ENCODE measurements at places on chromosomes 5 and 9.

DNA sequence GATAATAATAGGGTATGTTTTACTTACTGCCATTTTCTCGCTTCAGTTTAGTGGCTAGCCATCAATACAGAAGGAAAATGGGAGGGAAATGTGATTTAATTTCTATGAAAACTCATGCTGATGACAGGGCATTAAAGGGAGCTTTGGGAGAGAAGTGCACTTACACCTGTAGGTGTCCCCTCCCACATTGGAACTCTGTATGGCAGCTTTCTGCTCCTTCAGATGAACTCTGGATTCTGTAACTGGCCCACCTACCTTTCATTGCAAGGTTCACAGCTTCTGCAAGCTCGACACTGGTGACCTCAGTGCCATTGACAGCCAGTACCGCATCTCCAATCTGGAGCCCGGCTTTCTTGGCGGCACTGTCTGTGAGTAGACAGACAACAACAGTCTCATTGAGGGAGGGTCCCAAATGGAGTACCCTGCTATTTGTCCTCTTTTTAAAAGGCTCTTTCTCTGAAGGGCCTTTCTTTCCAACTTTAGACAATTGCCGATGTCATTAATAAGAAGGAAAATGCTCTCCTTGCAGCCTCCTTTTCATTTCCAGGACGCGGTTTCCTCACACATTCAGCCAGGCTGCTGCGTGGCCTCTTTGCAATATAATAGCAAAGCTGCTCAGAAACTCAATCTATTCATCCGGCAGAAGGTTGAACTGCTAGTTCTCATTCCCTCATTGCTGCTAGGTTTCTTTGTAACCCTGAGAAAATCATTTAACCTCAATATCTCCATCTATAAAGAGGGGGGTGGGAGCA is 63.6 kb downstream of the NUDT12 start:
- no peak for DNase-seq

DNA sequence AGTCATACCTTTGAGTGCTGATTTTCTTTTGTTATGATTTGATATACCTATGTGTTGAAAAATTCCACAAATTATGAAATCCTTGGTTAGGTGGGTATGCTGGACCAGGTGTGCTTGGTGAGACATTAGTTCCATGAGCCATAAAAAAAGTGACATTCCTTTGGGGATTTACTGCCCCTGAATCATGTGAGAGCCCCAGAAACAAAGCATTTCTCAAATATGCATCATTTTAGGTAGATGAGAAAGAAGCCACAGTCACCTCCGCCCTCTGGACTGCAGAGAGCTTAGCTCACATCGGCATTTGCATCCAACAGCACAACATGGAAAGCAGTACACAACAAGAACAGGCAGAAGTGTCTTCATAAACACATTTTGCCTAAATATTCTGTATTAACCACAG is 55.3 kb downstream of the DAP start:
- no peak for DNase-seq

DNA sequence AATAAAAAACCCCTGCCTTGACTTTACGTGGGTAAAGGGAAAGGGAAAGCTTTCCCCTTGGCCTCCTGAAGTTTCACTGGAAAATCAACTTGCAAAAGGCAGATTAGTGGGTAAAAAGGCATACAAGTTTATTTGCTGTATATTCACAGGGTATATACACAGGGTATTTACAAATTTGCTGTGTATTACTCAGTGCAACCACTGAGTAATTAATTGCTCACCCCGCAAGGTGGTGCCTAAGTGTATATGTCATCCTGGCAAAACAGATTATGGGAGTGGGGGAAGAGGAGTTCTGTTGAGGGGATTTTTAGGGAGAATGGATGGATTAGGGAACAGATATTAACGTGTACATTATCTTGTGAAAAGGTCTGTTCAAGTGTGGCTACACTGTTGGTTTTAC is 7.1 kb upstream of the RARS1 start:
- DNase-seq = no peak

DNA sequence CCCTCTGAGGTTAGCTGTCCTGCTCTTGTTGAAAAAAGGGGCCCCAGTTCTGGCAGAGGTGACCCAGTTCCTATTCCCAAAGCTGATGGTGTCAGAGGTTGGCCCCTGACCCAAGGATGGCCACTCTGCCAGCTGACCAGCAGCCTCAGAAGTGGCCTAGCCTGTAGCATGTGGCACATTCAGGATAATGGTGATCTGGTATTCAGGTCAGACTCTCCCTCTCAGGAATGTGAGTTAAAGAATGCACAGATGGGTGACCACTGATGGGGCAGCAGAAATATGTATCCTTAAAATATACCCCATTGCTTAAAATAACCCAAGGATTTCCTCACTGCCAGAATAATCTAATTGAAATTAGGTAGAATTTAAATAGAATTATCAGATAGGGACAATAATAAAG is 369.2 kb downstream of the SEMA5A start:
- DNase-seq = no peak

GRCh38 chr5:159050316-159051143 is 49.2 kb downstream of the EBF1 start:
- no peak for DNase-seq

DNA sequence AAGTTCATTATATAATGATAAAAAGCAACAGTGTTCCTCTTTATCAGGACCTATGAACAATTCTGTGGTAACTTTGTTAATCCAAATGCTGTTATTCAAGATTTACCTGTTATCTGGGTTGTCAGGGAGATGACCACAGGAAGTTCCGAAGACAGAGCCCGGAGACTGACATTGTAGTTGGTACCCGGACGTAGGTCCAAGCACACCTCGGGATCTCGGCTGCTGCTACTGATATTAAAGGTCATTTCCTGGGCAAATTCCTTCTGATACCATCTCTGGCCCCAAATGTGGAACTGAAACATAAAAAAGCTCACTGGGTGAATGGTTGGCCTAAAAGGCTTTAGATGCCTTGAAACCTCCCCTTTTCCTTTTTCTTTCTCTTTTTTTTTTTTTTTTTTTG is 96.7 kb downstream of the SUSD1 start:
- DNase-seq = no peak

DNA sequence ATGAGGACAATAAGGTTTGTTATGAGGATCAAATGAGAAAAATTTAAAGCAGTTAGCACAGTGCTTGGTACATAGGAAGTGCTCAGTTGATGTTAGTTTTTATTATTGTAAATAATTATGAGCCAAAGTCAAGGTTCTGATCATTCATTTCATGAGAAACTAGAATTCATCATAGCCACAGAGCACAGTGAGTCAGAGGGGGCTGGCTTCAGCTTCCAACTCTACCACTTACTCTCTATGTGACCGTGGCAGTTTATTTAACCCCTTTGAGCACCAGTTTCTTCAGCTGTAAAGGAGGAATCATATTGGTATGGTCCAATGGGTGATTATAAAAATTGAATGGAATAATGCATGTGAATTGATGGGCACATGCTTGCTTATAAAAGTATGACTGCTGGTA is 39.4 kb downstream of the KLHL3 start:
- DNase-seq = peak; percentile 49

GRCh38 chr5:746258-746761 is 38.2 kb downstream of the ZDHHC11B start:
- DNase-seq = no peak

DNA sequence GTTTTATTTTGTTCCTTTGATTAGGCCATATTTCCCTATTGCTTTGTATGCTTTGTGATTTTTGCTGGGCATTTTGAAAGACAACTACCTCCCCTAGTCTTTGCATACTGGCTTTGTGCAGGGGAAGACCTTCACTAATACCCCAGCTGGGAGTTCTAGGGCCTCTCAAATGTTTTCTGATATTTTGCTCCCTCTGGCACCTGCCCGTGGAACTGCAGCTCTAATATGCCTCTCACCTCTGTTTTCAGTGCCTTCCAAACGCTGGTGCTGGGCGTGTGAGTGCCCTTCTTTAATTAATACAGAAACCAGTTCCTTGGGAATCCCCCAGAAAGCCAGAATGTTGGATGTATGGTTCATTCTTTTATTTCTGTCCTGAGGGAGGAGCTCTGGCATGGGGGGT is 204.5 kb downstream of the COMMD10 start:
- no peak for DNase-seq

DNA sequence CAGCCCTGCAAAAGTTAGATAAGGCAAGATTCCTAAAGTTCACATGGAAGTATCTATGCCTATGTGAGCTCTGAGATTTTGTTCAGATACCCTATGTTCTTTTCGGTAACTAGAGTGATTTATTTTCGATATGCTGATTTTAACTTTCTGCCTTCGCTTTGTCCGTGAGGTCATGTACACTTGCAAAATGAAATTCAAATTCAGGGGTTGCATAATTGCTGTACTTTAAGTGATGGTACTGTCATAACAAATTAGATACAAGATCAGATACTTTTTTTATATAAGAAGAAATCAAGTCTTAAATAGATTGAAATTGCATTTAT is 350 bp upstream of the ECPAS start:
- DNase-seq = no peak

GRCh38 chr5:143133721-143134120 is 269.8 kb downstream of the NR3C1 start:
- no peak for DNase-seq

DNA sequence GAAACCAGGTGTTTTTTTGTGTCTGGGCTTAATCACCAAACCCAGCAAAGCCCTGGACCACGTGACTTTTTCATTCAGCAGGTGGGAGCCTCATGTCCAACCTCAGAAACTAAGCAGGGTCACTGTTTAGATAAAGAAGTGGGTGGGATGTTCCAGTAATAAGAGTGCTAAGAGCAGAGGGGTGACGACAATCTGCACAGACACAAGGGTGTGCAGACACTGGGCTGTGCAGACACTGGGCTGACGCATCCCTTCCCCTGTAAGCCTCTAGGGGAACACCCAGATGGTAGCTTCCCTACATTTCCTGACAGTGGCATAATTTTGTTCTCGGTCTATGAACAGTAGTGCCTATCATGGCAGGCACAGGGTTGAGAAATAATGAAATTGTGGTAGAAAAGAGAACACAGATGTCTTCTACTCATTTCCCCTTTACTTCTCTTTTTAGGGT is 85.1 kb downstream of the SAXO1 start:
- no peak for DNase-seq

DNA sequence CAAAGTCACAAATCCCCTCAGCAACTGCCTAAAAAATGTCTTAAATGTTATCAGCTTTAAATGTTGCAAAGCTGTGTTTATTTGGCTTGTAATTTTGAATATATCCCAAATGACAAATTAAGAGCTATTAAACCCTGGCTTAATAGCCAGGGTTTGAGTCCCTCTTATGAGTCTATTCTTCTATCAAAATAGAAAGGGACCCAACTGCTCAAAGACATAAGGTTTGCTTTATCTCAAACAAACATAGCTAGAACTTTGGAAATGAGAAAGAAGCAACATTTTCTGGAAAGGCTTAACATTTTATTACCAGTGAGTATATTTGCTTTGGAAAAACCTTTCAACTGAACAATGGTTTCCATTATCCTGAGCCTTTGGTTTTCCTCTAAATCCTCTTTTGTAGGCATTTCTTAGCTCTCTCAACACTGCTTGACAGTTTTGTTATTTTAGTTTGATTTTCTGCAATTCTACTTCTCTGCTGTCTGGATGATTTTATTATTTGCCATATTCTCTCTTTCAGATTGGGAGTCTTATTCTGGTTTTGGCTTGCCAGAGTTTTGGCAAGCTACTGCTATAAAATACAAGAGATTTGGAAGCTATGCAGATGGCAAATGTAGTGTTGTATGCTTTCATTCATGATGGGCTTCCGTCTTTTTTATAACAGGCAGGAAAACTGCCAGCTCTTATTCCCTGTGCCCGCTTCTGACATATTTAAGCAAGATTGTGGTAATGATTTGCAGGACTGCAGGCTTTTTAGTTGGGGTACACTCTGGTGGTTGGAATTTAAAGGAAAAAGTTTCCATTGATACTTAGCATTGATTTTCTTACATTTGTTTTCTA is 734.9 kb downstream of the DTWD2 start:
- no peak for DNase-seq

- DNase-seq = no peak
These were observed 324.4 kb downstream of the PDE4D start for GRCh38 chr5:59569158-59569557.

DNA sequence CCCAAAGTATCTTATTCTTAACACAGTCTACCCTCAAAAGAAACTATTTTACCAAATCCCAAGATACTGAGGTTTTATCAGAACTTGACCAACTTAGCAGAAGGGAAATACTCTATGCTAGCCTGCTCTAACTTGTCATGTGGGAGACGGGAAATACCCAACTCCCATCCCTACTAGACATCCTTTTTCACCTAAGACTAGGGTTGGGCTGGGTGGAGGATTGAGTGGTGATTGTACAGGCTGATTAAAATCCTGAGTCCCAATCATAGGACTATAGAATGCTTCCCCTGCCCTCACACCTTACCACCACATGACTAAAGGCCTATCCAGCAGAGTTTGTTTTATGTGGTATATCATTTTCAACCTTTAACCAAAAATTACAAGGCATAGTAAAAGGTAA is 786.5 kb downstream of the TAF11L14 start:
- DNase-seq = no peak

DNA sequence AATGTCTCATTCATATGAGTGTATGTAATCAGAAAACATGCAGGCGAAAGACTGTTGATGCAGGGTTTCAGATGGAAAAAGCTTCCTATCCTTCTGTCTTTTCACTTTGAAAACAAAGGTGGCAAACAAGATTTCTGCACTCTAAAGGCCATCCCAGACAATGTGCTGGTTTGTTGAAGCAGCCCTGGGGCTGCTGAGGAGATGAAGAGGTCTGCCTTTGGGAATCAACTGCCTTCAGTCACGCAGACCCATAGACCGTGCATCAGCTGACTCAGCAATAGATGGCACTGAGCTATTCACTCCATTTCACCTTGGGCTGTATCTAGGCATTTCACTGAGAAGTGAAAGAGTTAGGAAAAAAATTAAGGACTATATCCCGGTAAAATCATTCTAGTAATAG is 60.5 kb upstream of the C5orf46 start:
- no peak for DNase-seq
